ENCODE measurements at places on chromosomes 1 and 21.

DNA sequence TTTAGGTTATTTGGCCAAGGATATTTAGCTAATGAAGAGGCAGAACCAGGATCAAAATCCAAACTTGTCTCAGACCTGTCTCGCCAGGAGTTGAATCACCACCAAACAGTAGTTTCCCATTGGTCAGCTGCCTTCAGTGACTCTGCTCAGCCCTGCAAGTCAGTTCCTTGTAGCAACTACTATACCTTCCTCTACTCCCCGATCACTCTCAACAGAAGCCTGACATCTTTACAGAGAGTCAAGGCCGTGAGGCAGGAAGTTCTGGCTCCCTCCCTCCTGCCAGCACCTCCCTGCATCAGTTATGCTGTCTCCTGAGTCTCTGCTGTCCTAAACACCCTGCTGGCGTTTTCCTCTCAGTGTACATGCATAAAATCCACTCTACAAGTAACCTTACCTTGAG, 13.2 kb downstream of the PSMD4 start:
- no peak for DNase-seq

DNA sequence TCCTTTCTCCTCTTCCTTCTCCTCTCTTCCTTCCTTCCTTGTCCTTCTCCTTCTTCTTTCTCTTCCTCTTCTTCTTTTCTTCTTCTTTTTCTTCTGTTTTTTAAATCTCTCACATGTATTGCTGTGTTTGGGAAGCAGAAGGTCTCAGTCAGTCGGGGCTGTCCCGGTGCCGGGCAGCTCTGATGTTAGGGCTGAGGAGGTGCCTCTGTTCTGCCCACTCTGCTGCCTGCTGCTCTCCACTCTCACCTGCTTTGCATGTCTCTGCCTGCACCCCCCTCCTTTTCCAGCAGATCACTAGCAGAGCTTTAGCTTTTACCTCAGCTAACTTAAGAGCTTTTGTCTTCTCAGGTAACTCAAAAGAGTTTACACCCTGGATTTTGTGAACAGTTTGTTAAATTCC, 276.6 kb downstream of the CHRM3 start:
- no peak for DNase-seq

DNA sequence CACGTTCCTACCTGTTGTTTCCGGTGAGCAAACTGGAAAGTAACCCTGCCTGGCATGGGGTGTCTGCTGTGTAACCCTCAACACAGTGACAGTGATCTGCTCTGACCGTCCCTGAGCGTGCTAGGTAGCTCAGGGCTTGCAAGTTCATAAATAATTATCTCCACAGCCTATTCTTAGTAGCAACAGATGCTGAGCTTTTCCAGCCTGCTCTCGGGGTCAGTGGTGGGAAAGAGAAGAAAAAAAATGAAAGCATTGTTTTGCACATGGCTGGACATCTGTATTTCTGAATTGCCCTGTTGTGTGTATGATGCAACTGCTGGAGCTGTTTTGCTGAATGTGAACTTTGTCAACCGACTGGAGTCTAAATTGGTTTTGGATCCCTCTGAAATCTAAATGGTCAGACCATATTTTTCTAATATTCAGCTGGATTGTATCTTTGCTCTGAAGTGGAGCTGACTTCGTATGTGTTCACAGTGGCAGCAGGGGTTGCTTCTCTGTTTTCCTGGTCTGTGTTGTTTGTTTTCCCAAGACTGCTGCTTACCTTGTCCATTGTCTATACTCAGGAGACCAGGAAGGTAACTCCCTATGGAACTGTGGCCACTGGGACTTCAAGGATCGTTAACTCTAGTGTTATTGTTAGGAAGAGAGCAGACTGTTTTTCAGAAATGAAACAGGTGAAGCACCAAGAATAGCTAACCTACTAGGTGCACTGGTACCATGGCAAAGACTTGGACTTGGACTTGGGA, 27.0 kb downstream of the TGFB2 start:
- no peak for DNase-seq

GRCh38 chr1:15288173-15288926, 41.3 kb downstream of the FHAD1 start:
- DNase-seq, result no peak

DNA sequence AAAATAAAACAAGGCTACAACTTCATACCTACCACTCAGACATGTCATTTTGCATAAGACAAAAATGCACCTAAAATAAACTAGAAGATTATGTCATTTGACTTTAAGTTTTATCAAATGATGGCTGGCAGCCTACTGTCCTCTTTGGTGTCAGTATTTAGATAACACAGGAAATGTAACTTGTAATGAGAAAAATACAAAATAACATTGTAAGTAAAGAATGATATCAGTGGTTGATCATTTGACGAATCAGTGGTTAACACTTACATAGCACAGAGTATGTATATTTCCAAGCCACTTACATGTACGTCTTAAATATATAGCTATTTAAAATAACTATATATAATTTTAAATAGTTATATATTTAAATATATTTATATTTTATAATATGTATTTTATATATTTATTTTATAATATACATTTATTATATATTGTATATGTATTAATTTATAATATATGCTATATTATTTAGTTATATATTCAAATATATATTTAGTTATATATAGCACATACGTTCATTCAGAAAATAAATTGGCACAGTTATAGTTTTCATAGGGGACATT, 44.1 kb downstream of the ZNF678 start:
- DNase-seq, result peak; percentile 0

GRCh38 chr1:25922056-25922970, 16.1 kb upstream of the STMN1 start:
- peak; percentile 61 for DNase-seq

DNA sequence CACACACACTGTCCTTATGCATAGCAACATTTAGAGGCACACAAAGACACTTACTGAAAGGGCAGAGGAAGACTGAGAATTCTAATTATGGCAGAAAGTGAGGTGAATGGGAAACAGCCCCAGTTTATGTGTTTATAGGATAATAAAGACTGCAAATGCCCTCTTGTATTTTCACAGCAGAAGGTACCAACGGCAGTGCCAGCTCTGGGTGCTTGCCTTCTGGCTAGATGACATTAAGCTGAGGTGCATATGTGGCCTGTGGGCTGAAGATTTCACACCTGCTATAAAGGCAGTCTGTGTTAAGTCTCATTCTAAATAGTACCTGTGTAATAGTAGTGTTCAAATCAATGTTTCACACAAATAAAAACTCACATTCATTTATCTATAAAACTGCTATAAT, 347.2 kb upstream of the ZRANB2 start:
- DNase-seq, result no peak

DNA sequence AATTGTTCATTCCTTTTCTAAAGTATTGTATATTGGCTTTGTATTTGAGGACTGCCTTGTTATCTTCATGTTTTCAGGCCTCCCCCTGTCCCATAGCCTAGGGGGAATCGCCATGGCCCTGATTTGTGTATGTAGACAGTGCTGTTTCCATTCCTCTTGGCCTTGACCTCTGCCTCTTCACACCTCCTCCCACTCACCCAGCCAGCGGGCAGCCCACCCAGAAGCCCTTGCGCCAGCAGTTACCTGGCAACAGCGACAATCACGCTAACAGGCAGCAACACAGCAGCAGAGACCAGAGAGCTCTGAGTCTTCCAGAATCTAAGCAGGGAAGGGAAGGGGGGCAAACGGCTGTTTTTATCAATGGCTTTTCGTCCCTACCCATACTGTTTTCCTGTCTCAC, 50.0 kb upstream of the NPL start:
- no peak for DNase-seq

DNA sequence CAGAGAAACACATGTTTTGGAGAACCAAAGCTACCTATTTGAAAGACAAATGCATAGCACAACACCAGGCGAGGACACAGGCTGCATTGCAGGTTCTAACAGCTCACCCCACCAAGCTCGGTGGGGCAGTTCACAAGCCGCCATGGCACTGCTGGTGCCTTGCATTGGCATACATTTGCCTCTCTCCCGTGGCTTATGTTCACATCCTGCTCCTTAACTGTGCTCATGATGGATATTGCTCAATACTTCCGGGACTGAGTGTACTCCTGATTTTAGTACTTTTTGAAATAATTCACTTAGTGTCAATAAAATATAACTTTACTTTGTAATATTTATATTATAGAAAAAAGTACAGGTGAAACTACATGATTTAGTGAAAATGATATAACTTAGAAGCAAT, 1187.4 kb upstream of the NCAM2 start:
- no peak for DNase-seq

GRCh38 chr1:29540801-29541357, 304.6 kb downstream of the PTPRU start:
- DNase-seq, result no peak

- no peak for DNase-seq
These were observed 38.2 kb upstream of the ZNF124 start for GRCh38 chr1:247210062-247210375.

DNA sequence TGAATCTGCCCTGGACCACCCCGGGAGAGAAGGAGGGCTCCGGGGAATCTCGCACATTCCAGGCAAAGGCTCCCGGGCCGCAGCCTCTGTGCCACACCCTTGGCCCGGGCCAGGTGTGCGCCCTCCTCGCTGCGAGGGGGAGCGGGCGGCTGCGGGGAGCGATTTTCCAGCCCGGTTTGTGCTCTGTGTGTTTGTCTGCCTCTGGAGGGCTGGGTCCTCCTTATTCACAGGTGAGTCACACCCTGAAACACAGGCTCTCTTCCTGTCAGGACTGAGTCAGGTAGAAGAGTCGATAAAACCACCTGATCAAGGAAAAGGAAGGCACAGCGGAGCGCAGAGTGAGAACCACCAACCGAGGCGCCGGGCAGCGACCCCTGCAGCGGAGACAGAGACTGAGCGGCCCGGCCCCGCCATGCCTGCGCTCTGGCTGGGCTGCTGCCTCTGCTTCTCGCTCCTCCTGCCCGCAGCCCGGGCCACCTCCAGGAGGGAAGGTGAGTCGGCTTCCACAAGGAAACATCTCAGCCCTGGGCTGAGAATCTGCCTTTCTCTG, at the start of gene LAMC2:
LAMC2 (plus strand) TSS at position 324 of the 550 bp plus-strand sequence; CDS start at position 413, 89 bp downstream.
- DNase-seq, result no peak

Measured in CD4-positive, alpha-beta T cell treated with Interleukin-10 for 1 hour (primary cell).